Activated naive CD4-positive, alpha-beta T cell treated with Interleukin-2 at 50 U/mL for 16 hours (primary cell): ENCODE measurements at places on chromosomes 3 and 15.

DNA sequence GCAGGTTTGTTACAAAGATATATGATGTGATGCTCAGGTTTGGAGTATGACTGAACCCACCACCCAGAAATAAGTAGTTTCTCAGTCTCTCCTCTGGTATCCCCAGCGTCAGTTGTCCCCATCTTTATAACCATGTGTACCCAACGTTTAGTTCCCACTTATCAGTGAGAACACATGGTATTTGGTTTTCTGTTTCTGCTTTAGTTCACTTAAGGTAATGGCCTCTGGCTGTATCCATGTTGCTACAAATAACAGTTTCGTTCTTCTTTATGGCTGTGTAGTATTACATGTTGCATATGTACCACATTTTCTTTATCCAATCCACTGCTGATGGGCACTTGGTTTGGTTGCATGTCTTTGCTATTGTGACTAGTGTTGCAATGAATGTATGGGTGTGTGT is 132.3 kb downstream of the LMLN start:
- no peak for DNase-seq

- DNase-seq = no peak
Observed at GRCh38 chr3:149599236-149599635, 58.6 kb downstream of the WWTR1 start.

DNA sequence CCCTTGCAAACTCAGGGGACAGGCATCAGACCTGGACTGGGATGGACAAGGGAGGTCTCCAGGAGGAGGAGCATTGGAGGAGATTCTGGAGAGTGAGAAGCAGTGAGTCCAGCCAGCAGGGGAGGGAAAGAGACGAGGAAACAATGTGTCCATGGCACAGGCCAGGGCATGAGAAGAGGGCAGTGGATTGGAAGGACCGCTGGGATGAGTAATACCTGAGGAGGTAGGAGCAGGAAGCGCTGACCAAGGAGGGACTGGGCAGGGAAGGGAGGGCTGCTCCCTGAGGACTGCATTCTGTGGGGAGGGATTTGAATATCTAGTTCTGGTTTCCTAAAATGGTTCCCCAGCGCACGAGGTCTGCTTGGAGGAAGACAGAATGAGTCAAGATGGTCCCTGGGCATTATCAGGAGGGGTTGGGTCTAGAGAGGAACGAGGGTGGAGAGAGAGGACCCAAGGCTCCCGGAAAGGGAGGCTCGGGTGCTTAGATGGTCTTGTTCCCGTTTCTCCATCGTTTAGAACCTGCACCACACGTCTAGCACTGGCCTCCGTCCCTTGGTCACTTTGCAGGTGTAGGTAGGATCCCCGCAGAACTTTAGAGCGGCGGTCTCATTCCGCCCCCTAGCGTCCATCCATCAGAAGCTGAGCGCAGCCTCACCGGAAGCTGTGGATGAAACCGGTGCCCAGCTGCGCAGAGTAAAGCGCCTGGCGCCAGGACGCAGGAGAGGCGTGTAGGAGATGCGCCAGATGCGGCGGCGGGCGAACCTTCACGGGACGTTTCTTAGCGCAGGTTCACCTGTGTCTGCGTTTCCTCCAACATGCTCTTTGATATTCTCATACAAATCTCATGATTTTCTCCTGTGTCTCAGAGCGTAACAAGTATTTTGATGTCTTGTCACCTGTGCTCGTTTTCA is 190.7 kb upstream of the NDN start:
- no peak for DNase-seq

- no peak for DNase-seq
Observed at GRCh38 chr15:89630260-89630659, 25.0 kb downstream of the KIF7 start.

GRCh38 chr3:30492322-30493192 is 113.8 kb upstream of the TGFBR2 start:
- no peak for DNase-seq

- no peak for DNase-seq
Observed at GRCh38 chr3:45690336-45691035, 1.3 kb downstream of the SACM1L start.

GRCh38 chr3:171851660-171852058 is 8.5 kb downstream of the TMEM212 start:
- DNase-seq = no peak

- DNase-seq = no peak
Observed at GRCh38 chr15:90188914-90189748, 12.0 kb upstream of the SEMA4B start.

GRCh38 chr3:144197582-144197981 is 226.0 kb downstream of the DIPK2A start:
- DNase-seq = no peak

DNA sequence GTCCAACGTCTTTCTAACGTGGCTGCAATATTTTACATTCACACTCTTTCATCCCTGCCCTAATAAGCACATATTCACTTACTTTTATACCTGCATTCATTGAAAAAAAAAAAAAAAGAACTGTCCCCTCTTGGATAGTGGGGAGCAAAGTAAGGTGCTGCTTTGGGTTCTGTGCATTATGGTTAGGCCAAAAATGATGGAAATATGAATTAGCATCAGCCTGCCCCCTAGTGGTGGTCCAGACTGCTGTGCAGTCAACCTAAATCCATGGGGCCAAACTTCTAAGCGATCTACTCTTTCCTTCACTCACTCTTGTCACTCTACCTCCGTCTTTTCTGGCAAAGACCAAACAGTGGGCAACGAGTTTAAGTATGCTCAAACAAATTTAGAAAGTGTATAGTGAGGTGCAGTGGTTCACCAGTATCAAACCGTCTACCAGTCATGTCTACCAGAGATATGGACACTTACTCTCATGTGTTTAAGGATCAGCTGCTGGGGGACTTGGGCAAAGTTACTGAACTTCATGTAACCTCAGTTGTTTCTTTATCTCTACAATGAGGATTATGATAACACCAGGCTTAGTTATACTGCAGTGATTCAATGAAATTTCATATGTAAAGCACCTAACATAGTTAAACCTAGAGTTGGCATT is 61.5 kb upstream of the GRM7 start:
- peak; percentile 4 for DNase-seq

DNA sequence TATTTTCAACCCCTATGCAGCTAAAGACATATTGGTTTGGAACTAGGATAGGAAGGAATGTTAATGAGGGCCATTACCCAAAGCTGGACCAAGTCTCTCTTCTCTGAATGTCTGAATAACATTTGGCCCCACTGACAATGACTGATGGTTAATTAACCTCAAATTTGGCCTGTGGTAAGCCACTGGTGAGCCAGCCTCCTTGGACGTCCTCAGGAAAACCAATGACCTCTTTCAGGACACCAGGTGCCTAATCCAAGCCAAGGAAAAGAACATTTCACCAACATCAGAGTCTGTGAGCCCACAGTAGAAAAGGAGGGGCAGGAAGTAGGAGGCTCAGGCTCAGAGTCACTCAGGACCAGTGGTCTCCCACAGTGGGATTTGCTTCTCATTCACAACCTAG is 56.4 kb upstream of the ETV5 start:
- DNase-seq = no peak

DNA sequence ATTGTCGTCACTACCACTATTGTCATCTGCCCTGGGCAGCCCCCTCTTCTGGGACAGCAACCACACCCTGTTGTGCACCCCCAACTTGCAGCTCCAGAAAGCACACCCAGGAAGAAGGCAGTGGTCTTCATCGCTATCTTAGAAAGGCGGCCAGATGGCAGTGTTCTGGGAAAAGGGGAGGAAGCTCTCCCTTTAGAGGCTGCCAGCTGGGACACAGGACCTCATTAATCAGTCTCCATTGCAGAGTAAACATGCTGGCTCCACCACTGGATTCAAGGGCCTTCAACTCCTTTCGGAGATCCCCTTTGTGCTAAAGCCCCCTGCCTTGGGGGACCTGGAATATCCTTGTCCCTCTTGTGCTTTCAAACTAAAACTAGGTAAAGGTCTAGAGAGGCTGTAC is 199.3 kb upstream of the LINGO1 start:
- no peak for DNase-seq

- no peak for DNase-seq
Observed at GRCh38 chr3:173993299-173993698, 595.8 kb downstream of the NLGN1 start.

GRCh38 chr3:66396161-66396760 is 104.6 kb downstream of the LRIG1 start:
- DNase-seq = no peak

GRCh38 chr3:46334741-46335478 is 19.0 kb upstream of the CCR2 start:
- DNase-seq = no peak

DNA sequence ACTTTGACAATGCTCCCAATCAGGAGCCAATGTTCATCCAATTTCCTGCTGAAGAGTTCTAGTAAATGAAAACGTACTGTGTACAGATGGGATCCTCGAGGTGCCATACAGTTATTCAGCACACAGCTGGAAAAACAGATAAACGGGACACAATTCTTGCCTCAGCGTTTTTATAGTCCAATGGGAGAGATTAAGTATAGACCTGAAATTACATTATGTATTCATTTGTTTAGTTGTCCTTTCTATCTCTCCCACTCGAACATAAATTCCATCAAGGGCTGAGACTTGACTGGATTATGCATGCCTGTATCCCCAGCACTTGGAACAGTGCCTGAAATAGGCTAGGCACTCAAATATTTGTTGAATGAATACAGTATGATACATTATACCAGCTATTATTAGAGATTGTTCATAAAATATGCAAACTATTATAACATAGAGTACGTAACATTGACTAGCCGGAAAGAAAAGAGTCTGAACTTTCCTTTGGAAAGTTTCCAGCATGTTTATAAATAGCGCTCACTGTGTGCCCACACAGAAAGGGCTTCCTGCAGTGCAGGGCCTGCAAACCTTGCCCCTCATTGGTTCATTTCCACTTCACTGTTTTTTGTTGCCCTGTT is 27.4 kb upstream of the SNTN start:
- no peak for DNase-seq

GRCh38 chr3:164486150-164486549 is 592.1 kb downstream of the SI start:
- no peak for DNase-seq

DNA sequence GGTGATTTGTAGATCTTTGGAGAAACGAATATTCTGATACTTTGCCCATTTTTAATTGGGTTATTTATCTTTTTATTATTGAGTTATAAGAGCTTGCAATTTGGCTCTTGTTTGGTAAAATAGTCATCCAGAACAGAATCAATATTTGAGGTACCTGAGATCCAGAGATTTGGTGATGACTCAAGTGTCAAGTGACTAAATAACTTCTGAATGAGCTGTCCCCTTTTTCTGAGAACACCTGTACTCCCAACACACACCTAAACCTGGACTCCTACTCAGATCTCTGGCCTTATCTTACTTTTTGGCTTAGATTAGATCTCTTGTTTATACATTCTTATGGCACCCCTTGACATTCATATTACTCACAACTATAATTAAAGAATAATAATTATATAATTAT is 3.1 kb upstream of the TRA2B start:
- no peak for DNase-seq

- no peak for DNase-seq
Observed at GRCh38 chr3:185381320-185382058, 18.6 kb downstream of the MAP3K13 start.

DNA sequence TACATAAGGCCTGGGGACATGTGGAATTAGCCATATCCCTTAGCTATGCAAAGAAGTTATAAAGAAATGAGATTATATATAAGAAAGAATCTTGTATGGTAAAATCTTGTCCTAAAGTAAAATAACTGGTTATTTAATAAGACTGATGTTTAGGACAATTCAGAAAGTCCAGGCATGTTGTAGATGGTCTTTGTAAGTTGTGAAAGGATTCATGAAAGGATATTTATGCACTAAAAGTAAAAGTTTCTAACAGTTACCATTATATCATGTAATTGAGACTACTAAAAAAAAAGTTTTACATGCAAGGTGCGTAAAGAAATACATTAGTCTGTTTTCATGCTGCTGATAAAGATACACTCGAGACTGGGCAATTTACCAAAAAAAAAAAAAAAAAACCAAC is 146.3 kb downstream of the FMN1 start:
- DNase-seq = no peak

DNA sequence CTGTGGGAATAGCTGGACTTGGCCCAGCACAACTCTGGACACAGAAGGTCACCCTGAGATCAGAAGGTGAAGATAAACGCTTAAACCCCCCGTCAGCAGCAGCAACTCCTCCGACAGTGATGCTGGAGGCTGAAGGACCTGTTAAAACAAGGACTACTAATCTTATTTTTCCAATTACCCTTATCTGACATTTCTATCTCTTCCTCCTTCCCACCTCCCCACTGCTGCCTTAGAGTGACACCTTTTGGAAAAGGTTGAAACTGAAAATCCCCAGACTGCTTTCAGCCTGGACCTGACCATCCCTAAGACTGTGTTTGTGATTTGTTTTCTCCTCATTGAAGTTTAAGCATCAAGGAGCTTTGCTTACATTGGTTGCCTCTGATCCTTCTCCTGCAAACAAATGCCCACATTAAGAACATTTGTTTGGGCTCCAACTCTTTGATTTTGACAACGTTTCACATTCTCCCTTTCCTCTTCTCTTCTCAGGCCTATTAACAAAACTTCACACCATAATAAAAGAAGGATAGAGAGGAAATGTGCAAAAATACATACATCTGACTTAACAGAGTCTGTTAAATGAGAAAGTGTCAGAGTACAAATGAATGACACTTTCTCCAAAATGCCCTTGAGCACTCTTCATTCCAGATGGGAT is 410.6 kb upstream of the WNT5A start:
- no peak for DNase-seq

- no peak for DNase-seq
Observed at GRCh38 chr3:13405614-13406013, 14.5 kb downstream of the NUP210 start.

DNA sequence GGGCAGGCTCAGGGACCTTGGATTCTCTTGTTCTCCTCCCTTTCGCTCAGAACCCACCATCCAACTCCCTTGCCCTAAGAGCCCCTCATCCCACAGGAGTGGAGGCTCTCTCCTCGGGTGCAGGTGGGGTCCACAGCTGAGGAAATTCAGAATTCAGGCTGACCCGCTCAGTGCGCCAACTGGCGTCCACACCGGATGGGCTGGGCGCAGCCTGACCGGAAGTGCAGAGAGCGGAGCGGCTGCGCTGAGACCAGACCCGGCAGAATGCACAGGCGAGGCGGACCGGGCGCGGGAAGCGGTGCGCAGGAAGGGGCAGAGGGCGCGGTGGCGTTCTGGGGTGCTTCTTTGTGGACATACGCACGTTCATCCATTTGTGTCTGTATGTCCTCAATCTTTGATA is 210.4 kb upstream of the NDN start:
- no peak for DNase-seq

GRCh38 chr15:74978503-74978902 is 16.9 kb upstream of the SCAMP5 start:
- peak; percentile 34 for DNase-seq

- no peak for DNase-seq
Observed at GRCh38 chr3:30112902-30113484, 493.4 kb upstream of the TGFBR2 start.

- DNase-seq = no peak
Observed at GRCh38 chr3:177257625-177258024, 60.3 kb upstream of the TBL1XR1 start.

DNA sequence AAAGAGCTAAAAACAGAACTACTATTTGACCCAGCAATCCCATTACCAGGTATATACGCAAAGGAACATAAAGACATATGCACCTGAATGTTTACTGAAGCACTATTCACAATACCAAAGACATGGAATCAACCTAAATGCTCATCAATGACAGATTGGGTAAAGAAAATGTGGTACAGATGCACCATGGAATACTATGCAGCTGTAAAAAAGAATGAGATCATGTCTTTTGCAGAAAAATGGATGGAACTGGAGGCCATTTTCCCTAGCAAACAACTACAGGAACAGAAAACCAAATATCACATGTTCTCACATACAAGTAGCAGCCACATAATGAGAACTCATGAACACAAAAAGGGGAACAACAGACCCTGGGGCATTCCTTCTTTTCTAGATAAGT is 208.9 kb upstream of the LRRFIP2 start:
- DNase-seq = no peak

- DNase-seq = no peak
Observed at GRCh38 chr15:44219073-44219472, 24.0 kb upstream of the FRMD5 start.
